Stimulated activated CD4-positive, alpha-beta T cell treated with anti-CD3 and anti-CD28 coated beads, Interleukin-1b, Interleukin-23, amount 100 ng/mL, for 48 hours (primary cell): ENCODE measurements at places on chromosomes 3 and 15.

DNA sequence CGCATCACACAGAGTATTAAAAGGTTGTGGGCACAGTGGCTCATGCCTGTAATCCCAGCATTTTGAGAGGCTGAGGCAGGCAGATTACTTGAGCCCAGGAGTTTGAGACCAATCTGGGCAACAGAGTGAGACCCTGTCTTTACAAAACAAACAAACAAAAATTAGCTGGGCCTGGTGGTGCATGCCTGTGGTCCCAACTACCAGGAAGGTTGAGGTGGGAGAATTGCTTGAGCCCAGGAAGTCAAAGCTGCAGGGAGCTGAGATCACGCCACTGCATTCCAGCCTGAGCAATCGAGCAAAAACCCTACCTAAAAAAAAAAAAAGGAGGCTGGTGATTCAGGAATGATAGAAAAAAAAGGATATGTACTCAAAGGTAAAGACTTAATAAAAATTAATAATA, 28.2 kb upstream of the ST6GAL1 start:
- no peak for DNase-seq

GRCh38 chr15:58839485-58839884, 68.4 kb downstream of the MINDY2 start:
- DNase-seq = no peak

DNA sequence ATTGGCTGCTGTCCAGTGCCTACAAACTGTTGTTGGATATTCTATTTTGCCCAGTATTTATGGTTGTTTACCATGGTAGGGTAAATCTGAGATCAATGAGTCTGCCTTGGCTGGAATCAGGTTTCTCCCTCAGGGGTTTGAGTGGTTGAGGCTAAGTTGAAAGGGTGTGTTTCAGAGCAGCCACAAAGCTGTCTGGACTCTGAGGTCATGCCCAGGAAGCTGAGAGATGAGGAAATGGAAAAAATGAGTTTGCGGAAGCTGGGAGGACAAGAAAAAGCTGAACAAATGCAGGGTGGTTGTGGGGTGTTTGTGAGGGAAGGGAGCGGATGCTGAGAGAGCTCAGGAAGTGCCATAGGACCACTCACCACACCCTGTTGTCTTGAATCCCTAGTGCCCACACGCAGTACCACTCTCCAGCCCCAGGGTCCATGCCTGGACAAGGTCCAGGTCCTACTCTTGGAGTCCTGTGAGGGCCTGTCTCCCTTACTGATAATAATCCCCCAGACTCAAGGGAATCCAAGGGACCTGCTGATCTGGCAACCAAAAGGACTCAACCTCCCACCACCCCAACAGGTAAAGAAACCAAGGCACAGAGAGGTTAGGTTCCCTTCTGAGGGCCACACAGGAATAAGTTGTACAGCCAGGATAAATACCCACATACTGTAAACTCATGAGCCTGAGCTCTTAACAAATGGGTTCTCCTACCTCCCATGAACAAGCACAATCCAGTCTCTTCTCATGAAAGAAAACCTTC, 81.6 kb downstream of the PPCDC start:
- DNase-seq = peak; percentile 32

DNA sequence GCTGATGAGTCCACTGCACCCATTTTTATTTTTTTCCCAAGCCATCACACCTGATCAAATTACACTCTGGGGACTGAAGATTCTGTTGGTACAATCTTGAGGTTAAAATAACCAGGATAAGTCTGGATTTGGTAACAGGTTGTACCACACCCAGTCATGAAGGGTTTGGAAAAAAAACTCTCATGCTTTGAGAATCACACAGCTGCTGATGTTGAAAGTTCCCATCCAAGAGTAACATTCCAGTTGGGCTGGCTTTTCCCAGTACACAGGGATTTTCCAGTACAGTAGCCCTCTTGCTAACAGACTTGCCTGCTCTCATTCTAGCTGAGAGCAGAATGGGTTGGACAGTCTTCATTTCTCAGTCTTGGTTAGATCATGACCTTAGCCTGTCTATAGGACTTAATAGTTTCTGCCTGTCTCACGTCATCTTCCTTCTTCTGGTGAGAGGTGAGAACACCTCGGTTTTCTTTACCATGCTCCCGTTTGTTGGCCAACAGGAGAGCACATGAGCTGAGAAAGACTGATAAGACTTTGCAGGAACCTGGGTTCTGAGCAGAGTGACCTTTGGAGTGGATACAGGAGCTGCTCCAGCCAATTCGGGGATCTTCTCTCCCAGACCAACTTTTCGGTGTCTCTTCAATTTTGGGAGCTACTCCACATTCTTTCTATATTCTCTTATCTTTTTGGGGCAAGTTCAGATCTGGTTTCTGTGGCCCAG, 300.1 kb upstream of the LYSMD4 start:
- DNase-seq = no peak

DNA sequence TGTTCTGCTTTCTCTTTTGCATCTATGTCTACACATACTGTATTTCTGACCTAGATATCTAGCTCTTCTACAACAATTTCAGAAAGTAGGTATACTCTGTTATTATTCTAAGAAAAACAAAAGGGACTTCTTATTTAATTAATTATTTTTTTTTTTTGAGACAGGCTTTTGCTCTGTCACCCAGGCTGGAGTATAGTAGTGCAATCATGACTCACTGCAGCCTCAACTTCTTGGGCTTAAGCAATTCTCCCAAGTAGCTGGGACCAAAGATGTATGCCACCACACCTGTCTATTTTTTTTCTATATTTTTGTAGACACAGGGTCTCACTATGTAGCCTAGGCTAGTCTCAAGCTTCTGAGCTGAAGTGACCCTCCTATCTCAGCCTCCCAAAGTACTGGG, 130.6 kb downstream of the MBNL1 start:
- no peak for DNase-seq
